ENCODE measurements at places on chromosomes 3 and 15.
A peak's percentile ranks its signal among the peaks of the same experiment; 100 is the strongest.

- DNase-seq = no peak
These were observed 76.7 kb upstream of the LPP start for GRCh38 chr3:188077160-188077799.

GRCh38 chr3:42961633-42962032 lies 17.5 kb upstream of the GASK1A start:
- peak; percentile 11 for DNase-seq

GRCh38 chr3:121951291-121951919 lies 57.2 kb downstream of the SLC15A2 start:
- no peak for DNase-seq

- DNase-seq = no peak
These were observed 80.2 kb downstream of the MTHFS start for GRCh38 chr15:79816571-79816970.

GRCh38 chr3:192855434-192855833 lies 62.2 kb downstream of the MB21D2 start:
- no peak for DNase-seq

DNA sequence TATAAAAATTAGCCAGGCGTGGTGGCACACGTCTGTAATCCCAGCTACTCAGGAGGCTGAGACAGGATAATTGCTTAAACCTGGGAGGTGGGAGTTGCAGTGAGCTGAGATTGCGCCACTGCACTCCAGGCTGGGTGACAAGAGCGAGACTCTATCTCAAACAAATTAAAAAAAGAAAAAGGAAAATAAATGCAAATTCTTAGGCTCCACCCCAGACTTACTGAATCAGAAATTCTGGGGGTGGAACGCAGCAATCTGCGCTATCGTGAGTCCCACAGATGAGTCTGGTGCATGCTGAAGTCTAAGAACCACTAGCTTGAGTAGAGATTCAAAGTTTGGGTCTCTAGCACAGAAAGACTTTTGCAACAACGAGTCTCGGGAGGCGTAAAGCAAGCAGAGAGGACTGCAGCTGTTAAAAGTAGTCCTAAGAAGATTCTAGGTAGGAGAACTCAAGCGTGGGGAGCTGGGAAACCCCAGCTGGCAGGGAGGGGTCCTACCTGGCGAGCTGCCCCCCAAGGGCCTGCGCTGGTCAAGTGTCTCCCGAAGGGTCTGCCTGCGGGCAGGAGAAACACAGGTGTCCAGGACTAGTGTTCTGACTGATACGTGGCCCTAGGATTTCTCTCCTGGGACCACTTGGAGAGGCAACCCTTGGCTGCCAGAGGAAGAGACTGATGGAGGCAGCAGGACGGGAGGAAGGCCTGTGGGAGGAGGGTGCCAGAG lies 21.9 kb downstream of the CEP19 start:
- no peak for DNase-seq

- no peak for DNase-seq
These were observed 18.0 kb downstream of the ISG20 start for GRCh38 chr15:88656760-88657221.

GRCh38 chr3:60772584-60772983 lies 478.7 kb downstream of the FHIT start:
- no peak for DNase-seq

DNA sequence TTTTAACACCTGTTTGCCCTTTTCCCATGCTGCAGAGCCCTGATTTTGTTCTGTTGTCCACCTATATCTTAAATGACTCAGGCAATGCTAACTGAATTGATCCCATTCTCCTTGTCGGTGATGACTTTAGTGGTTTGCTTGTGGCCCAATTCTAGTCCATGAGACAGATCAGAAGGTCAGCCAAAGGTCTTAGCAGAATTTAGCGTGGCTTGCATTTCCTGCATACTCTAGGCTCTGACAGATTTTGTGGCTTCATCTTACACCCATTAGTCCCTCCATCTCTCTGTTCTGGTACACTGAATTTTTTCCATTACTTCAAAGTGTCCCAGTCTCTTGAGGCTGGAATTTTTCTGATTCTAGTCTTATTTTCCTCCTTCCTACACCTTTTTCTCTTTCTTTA lies 161.9 kb downstream of the STAC start:
- no peak for DNase-seq

- DNase-seq = no peak
These were observed 282.6 kb downstream of the FOXP1 start for GRCh38 chr3:71300951-71301393.

DNA sequence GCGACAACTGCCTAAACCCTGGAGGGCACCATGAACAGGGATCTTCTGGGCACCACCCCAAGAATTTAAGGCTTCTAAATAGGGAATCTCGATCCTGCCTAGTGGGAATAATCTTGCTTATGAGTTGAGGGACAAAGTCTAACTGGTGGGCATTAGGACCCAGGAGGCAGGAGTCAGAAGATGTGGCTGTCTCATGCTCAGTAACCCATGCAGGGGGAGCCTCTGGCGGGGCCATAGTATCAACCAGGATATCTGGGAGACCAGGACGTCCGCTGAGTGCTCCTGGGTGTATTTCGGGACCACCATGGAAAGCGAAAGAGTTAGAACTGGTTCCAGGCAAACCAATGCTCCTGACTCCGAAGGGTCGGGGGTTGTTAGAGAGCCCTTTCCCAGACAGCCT lies 356.1 kb downstream of the OTOL1 start:
- DNase-seq = no peak

- DNase-seq = no peak
These were observed 85.1 kb downstream of the STAG1 start for GRCh38 chr3:136667081-136667480.

DNA sequence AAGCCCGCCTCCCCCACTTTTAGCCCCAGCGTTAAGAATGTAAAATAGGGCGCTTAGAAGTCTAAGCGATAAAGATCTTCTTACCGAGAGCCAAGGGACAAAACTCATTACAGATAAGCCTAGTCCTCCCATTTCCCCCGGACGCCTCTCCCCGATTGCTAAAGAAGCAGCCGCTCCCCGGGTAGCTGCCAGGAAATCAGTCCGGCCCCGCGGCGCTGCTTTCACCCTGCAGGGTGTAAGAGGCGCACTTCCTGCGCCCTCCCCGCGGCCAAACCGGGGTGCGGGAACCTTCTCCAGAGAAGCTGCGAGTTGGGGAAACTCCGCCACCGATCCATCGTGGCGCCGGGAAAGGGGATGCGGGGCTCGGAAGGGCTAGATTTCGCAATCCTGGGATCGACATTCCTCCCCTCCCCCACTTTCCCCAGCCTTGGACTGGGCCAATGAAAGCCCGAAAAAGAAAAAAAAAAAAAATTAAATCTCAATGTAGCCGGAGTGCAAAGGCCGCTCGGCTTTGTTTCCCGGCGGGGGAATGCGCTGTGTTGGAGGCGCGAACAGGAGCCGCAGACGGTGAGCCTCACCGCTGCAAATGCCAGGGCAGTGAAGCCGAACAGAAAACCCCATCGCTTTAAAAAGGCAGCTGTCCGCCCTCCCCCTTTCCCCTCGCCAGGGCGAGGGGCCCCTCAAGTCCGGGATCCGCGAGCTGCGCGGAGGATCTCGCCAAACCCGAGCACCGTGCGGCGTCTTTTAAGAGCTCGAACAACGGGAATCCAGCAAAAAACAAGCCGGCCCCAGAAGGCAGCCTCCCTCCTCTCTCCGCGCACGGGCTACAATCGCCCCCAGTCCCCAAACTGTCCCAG lies 626 bp upstream of the PTPRG start:
- no peak for DNase-seq

DNA sequence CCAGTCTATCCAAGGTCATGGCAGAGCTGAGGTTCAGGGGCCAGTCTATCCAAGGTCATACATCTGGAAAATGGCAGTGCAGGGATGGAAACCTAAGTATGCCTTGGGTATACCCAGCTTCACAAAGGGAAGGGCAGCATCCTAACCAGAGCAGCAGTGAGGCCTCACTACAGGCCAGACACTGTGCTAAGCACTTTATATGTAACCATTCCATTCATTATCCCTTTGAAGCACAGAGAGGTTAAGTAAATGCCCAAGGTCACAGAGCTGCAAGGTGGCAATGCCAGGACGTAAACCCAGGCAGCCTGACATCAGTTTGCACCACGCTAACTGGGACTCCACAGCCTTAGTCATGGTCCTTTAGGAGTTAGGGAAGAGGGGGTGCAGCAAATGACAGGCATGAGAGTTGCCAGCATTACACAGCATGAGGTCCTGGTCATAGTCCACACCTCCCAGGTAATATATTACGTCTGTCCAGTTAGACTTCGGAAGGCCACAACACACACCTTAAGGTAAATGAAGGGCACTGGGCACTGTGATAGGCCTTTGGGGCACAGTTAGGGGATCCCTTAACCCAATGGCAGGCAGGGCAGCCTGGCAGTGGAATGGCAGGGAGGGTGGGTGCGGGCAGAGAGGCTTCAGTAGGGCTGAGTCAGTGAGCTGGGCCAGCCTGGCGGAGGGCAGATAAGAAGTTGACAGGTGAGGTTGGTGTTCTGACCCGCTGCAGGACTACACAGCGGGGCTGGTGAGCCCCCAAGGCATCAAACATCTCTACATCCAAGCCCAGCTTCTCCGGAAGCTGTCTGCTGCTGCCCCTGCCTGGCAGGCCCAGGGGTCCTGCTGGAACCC lies 21.1 kb upstream of the CORO2B start:
- no peak for DNase-seq

DNA sequence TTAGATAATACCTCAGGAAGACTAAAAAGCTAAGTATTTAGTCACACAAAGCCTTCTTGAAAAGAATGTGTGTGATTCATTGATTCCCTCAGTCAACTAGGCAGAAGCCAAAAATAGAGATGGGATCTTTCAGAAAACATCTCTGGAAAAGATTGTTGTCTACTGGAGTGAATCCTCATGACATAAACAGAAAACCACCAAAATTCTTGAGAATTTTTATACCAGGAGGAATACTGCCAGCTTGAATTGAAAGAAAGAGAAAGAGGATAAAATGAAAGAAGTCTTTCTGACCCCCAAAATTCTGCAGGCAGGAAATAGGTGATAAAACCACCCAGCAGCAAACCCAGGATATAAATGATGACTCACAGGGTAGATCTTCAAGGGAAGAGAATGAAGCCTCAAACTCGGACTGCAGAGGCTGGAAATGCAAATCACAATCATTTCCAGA lies 363.1 kb upstream of the PLSCR5 start:
- no peak for DNase-seq

GRCh38 chr3:124316034-124316287 lies 324.0 kb upstream of the ROPN1 start:
- no peak for DNase-seq

DNA sequence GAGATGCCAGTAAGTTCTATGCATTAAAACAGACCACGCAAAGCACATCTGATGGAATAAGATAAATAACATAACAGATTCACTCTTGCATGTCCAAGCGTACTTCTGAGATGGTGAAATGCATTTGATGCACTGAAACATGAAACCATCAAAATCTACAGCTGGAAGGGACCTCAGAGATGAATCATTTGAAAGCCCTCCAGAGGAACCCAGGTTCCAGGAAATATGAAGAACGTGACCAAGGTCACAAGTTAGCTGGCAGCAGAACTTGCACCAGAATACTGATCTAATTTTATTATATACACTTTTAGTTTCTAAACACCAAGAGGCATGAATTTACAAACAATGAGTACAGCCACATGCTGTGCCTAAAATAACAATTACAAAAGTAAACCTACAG lies 957.1 kb downstream of the FHIT start:
- DNase-seq = no peak

GRCh38 chr3:124084022-124084881 lies 92.3 kb upstream of the ROPN1 start:
- no peak for DNase-seq

DNA sequence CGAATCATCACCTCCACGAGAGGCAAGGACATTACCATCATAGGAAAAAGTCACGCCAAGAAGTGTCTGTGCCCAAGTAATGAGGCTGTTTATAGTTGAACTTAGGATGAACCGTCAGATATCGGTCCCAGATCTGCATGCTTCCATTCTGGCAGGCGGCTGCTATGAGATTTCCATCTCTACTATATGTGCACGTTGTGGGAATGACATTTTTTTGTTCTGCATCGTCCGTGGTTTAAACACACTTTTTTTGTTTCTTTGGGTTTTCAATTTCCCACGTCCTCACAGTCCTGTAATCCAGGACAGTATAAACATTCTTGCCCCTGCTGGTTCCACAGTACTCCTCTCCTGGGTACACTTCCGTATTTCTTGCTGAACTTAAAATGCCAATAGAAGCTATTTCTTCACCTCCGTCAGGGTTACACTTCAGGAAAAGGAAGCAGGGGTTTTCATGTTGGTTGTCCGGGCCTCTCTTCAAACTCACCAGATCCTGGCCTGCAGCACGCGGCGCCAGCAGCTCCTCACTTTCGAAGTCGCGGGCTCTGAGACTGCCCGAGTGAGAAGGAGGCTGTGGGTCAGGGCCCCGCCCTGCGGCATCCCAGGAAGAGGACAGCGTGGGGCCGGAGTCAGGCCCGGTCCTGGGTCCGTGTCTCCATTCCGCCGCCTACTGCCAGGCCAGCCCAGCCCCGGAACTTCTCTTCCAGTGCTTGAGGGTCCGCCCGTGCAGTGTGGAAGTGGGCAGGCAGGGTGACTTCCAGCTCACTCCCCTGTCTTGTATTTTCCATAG lies 9.8 kb upstream of the TM4SF4 start:
- DNase-seq = no peak

DNA sequence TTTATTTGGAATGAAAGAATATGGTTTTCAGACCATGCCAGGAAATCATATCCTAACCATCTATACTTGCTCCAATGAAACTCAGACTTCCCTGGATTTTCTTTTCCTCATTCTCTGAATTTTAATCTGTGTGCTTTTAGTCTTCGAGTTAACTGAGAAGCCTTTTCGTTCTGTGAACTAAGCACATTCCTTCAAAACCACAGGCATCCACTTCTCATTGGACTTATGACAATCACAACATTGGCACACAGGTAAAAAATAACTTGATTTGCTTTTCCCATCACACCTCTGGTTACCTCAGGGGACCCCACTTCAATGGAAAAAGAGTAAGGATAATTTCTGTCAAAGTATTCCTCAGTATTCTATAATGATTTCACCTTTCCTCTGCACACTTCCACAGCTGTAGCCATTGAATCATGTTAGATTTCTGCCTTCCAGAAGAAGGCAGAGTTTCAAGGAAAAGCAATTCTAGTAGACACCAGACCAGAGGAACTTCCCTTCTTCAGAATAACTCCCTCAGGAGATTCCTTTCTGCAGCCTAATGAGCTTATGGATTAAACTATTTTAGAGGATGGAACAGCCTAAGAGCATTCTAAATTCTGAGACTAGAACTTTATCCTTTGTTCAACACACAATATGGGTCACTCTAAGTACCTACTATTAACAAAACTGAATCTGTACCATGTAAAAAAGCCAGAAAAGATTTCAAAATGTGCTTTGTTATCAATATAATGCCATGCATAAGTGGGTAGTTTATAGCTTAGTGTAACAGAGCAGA lies 15.9 kb downstream of the COMMD2 start:
- DNase-seq = no peak
